ENCODE measurements at places on chromosomes 7 and 10.
A peak's percentile ranks its signal among the peaks of the same experiment; 100 is the strongest.

- no peak for DNase-seq
These were observed 266.4 kb downstream of the PTPRN2 start for GRCh38 chr7:158321056-158321700.

- DNase-seq, result no peak
These were observed 25.5 kb upstream of the HABP2 start for GRCh38 chr10:113527211-113527906.

DNA sequence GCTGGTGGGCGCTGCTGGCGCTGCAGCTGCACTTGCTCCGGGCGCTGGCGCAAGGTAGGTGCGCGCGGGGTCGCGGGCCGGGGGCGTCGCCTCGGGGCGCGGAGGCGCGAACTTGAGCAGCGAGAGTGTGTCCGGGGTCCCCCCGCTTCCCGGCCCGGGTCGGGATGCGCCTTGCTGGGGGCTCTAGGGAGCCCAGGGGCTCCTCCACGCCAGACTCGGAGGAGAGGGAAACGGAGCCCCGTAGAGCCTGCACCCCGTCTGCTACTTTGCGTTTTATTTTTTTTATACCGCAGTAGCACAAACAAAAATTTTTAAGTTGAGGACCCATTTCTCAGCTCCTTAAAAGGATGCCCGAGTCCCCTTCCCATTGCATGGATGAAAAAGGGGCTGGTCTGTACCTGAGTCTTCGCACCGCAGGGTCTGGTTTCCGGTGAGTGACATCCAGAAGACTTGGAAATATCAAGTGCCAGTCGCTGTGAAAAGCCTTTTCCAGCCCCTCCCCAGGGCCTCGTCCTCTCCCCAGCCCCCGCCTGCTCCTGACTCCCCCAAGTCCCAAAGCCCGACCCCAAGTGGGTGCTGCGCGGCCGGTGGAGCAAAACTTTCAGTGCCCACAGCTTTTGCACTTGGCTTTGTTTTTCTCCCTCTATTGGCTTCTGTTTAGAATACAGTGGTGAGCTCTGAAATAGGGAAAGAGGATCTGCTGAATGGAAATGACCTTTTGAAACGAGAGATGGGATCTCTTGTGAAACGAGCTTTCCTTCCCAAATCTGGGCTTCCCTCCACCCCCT, 973 bp downstream of the SDK1 start:
- DNase-seq, result no peak

GRCh38 chr10:29713450-29713849, 78.7 kb upstream of the SVIL start:
- no peak for DNase-seq

DNA sequence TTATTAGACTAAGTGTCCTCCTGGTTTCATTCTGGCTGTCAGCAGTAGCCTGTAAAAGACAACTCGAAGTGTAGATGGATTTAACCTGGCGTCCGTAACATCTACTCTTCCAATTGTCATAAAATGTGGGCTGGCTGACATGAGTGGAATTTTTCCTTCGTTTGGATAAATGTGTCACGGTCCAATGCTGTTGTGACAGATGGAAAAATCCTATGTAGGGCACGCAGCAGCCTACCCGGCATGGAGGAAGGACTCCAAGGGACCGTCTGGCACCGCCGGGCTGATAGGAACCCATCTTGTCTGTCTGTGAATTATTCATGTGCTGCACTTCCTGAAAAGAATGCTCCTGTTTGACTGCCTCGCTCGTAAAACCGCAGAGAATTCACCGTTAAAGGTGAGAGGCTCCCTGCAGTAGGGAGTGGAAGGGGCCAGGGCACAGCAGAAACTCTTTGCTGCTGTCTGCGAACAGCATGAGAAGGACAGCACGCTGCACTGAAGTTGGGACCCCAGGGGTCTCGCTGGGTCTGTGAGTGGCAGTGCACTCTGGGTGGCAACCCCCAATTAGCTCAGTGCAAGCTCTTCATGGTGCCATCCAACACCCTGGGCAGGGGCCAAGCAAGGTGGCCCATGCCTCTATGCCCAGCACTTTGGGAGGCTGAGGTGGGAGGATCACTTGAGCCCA, 1.6 kb upstream of the ORAI2 start:
- DNase-seq, result peak; percentile 71

DNA sequence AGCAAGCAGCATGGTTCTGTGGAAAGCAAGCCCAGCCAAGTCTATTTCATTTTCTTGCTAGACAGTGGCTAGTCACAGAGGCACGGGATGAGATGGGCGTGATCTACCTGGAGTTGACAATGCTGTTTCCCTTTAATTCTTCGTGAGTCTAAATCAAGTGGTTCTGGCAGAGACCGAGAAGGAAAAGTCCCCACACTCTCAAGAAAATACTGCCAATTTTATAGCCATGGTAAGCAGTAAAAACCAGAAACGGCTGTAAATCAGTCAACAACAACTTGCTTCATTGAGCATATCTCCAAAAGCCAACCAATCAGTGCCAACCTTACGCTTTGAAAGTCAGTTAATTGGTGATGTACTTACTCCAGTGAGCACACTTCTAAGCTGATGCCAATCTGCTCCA, 223.4 kb downstream of the SEC23IP start:
- no peak for DNase-seq

- no peak for DNase-seq
These were observed 969.7 kb downstream of the GATA3 start for GRCh38 chr10:9024210-9024609.

DNA sequence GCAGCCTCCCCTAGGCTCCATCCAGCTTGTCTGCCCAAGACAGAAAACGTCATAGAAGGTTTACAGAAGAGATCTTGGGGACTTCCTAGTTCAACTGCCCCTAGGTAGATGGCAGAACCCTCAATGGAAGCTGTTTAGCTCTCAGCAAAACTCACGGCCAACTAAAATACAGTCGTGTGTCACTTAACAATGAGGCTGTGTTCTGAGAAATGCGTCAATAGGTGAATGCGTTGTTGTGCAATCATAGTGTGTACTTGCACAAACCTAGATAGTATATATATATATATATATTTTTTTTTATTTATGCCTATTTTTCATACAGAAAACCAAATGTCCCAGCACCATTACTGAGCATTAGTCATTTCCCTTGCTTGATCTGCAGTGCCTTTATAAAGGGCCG, 100.4 kb upstream of the SH2B2 start:
- no peak for DNase-seq

GRCh38 chr10:20110125-20111100, 294.2 kb downstream of the PLXDC2 start:
- DNase-seq, result no peak

GRCh38 chr7:117210397-117210796, 112.5 kb downstream of the WNT2 start:
- DNase-seq, result no peak

All from CD4-positive, CD25-positive, alpha-beta regulatory T cell (primary cell).